ENCODE measurements at places on chromosomes 5 and 9.

GRCh38 chr5:133990396-133990795 is 14.4 kb downstream of the VDAC1 start:
- DNase-seq = no peak

GRCh38 chr9:1759009-1759408 is 256.1 kb upstream of the SMARCA2 start:
- no peak for DNase-seq

DNA sequence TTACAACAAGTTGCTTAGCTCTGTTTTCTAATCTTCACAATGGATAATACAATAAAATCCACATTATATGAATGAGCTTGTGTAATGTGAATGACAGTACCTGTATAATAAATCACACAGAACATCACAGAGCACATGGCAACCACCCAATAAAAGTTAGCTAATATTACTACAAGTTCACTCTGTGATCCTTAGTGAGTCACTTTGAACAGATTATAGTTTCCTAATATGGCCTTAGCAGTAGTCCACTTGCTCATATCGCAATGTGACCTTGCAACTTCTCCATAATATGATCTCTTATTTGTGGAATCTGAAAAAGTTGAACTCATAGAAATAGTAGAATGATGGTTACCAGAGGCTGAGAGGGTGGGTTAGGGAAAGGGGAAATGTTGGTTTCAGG is 361.3 kb downstream of the PTPRD start:
- no peak for DNase-seq

DNA sequence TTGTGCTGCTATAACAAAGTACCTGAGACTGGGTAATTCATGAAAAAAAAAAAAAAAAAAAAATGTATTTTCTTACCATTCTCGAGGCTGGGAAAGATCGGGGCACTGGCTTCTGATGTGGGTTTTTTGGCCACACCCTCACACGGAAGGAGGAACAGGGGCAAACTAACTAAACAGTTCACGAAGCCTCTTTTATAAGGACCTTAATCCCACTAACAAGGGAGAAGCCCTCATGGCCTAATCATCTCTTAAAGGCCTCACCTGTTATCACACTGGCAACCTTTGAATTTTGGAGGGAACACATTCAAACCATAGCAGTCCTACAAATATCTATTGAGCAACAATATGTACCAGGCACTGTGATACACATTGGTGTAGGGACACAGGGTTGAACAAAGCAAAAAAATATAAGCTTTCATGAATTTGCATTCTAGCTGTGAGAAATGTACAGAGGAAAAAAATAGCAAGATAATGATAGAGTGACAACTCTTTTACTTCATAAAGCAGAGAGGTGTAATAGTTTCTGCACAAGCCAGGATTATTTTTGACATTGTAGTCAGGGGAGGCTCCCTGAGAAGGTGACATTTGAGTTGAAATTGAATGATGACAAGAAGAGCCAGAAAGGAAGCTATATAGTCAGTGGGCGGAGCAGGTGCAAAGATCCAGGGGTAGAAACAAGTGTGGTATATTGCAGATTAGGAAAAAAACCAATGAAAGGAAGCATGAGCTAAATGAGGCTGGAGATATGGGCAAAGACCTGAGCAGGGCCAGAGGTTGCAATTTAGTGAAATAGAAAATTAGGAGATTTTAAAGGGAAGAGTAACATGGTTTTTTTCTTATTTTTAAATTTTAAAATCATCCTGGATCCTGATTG is 68.1 kb upstream of the GRAMD2B start:
- DNase-seq = no peak

All from BJ (cell line).